ENCODE measurements at places on chromosomes 13 and 19.

GRCh38 chr19:45716359-45717130 is 14.2 kb downstream of the FBXO46 start:
- no peak for DNase-seq

GRCh38 chr13:20980899-20981298 is 78.4 kb upstream of the XPO4 start:
- no peak for DNase-seq

GRCh38 chr19:47518139-47518538 is 3.3 kb upstream of the NAPA start:
- DNase-seq = no peak

DNA sequence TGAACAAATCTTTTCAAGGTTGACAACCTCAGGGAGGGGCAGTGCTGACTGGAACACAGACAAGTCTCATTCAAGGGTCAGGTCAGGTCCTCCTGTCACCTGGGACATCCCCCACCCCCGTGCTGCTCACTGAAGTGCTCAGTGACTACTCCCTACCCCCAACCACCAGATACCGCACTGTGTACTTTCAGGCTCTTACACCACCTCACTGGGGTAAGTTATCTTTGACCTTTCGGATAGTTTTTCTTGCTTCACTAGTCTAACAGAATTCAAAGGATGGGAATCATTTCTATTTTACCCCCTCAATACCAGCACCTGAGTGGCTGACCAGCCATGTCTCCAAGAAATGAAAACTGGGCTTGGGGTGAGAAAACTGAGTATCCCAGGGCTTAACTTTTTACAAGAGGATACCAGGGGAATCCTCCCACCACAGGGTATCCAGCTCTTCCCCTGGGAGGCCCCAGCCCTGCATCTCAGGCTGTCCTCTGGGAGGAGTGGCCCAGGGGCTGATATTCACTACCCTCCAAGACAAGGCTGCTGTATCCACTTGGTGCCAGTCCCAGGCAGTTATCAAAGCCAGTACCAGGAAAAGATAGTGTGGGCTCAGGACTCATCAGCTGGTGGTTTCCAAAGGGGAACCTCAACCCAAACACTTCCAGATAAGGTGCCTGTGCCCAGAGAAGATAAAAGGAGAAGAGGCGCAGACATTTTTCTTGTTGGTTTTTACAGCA is 2.1 kb downstream of the ZNF563 start:
- DNase-seq = peak; percentile 42

GRCh38 chr19:55071129-55071502 is 4.6 kb upstream of the EPS8L1 start:
- DNase-seq = no peak

DNA sequence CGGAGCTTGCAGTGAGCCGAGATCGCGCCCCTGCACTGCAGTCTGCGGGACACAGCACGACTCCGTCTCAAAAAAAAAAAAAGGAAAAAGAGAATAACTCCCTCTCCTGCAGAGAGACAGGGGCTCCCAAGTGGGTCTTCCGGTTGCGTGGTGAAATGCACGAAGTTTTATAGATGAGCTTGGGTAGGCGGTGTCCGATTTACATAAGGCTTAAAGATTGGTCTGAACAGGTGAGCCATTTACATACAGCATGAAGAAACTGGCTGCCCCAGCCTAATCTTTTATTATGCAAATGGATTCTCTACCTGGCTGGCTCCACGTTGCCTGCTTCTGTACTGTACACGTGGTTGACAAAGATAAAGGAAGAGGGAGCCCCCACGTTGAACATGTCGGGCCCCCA is 19.5 kb downstream of the ADGRE2 start:
- no peak for DNase-seq

- DNase-seq = no peak
Observed at GRCh38 chr19:48290401-48290770, 20.5 kb downstream of the ZNF114 start.

DNA sequence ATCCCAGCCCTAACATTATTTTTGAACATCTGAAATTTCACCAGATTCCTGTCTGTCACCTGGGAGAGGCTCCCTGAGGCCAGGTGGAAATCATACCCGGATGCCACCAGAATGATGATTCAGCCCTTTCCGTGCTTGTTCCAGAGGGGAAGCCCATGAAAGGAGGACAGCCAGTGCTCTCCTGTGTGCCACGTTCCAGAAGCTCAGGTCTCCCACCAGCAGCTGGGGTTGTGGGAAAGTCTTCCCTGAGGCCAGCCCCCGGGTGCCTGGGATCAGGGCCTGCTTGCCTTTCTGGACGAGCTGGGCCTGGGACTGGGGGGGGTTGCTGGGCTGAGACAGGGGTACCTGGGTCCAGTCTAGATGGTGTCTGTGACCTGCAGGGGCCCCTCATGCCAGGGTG is 25.5 kb upstream of the IGFL1 start:
- DNase-seq = no peak

DNA sequence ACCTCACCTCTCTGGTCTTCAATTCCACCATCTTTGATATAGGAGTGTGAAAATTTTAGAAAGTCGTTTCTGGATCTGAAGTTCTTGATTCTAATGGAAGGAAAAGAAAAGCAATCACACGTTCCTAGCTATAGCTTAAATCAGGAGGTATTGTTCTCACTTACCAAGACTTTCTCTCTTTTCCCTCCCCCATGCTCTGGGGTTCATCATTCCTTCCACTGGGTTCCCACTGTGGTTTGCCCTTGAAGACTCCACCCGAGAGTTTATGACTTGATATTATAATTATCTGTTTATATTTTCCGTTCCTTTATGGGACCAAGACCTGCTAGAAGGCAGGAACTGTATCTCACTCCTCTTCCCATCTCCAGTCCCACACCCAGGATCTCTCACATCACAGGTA is 76.6 kb downstream of the AKAP11 start:
- DNase-seq = no peak

DNA sequence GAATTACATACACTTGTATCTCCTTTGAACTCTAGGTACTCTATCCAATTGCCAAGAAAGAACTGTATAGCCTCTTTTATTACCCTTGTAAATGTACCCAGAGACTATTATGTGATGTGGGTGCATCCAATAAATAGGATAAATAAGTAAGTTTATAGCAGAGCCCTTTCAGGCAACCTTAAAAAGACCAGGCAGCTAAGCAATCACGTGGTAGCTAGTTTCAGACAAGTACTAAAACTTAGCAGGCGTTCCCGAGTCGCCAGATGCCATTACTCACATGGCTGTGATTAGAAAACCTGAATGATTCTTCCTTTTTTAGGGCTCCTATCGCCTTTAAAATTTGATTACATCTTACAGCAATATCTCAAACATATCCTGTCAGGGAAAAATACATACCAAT is 1303.0 kb downstream of the EFNB2 start:
- no peak for DNase-seq

DNA sequence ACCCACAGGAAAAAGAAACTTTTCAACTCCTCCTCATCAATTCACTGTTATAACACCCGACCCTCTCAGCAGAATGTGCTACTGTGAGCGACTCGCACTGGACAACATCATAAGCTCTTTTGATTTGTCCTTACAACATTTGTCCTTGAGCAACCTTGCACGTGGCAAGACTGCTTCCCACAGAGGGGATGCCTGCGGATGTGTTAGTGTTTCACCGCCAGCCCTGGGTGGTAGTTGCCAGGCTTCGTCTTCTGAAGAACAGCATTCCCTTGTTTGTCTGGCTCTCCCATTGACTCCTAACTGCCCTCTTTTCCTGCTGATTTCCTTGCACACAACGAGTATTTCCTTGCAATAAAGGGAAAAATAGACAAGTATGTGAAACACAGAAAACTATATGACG is 111.4 kb upstream of the SLC7A1 start:
- no peak for DNase-seq

GRCh38 chr19:5170329-5170745 is 170.3 kb downstream of the PTPRS start:
- DNase-seq = peak; percentile 35

- no peak for DNase-seq
Observed at GRCh38 chr13:28423010-28423409, 71.9 kb downstream of the FLT1 start.

- DNase-seq = no peak
Observed at GRCh38 chr19:13057744-13058143, 44.9 kb downstream of the LYL1 start.

DNA sequence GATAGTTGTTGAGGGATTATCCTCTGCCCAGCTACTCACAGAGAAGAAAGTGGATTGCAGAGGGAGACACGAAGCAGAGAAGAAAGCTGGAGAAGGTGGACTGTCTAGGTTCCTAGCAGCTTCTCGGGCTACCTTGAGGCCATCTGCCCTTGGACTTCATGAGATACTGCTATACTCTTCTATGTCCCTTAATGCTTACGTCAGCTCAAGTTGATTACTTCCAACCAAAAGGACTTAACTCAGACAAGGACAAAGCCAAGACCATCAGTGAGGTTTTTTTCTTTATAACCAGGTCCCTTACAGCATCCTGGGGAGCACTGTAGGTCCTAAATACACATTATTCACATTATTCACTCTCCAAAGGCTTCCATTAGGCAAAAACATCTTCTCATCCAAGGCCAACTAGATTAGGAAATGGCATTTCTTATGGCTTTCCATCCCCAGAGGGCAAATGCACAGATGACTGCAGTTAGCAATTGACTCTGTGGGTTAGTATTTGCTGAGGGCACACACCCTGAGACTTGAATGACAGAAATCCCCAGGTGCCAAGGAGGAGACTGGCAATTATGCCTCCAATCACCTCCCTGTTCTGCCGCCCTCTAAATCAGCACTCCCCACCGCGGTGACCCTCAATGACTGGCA is 4.1 kb upstream of the UBE2L5 start:
- no peak for DNase-seq

DNA sequence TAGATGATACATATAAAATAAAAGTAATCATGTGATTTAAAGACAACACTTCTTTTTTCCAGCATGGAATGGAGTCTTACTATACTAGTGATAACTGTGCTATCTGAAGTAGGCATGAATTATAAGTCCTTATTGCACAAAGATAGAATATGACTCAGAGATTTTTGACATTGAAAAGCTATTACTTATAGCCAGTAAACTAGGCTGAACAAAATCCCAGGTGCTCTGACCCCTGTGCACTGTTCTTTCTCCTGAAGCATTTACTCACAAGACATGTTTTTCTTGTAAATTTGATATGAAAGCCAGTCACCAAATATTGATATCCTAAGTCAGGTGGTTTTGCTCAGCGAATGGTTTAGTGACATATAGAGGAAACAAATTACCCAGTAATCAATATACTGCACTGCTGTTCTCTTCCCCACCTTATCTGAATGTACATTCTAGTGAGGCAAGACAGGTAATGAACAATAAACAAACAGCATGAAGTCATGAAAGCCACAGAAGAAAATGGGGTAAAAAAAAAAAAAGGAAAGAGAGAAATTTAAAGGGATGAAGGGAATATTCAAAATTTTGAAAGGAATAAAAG is 1567.0 kb upstream of the SPRY2 start:
- DNase-seq = no peak

GRCh38 chr13:27526516-27526915 is 76.2 kb upstream of the MTIF3 start:
- DNase-seq = no peak

- DNase-seq = no peak
Observed at GRCh38 chr13:62781866-62782265, 1366.2 kb upstream of the PCDH20 start.

DNA sequence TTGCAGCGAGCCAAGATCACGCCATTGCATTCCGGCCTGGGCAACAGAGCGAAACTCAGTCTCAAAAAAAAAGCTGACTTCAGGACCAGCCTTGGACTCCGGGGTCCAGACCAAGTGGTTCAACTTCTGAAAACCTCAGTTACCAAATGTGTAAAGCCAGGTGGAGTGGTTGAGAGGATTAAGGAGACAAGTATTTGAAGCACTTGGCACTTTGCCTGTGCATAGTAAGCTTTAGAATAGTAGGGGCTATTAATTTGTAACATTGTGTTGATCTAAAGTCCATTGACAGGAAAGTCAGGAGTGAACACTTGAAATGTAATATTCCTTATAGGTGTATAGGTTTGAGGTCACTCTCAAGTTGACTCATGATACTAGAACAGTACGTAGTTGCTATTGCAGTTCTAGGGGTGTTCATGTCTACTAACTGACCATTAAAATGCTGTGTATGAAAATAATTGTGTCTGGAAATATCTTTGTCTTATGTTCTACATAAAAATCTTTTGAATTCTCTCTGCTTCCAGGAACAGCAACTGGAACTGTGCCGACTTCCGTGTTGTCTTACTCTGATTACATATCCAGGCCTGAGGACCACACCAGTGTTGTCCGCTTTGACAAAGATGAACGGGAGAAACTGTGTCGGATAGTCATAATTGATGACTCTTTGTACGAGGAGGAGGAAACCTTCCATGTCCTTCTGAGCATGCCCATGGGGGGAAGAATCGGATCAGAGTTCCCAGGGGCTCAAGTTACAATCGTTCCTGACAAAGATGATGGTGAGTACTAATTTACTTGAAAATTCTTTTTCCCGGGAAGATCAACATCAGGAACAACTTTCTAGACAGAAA is 97.4 kb downstream of the FREM2 start:
- DNase-seq = no peak

GRCh38 chr13:104196611-104197010 is 1130.4 kb upstream of the SLC10A2 start:
- no peak for DNase-seq

- DNase-seq = no peak
Observed at GRCh38 chr19:44662691-44663385, 8.4 kb upstream of the CEACAM19 start.

- DNase-seq = no peak
Observed at GRCh38 chr13:19345158-19345557, 163.5 kb upstream of the TUBA3C start.

GRCh38 chr13:71864094-71864985 is 2.7 kb downstream of the DACH1 start:
- DNase-seq = peak; percentile 40

DNA sequence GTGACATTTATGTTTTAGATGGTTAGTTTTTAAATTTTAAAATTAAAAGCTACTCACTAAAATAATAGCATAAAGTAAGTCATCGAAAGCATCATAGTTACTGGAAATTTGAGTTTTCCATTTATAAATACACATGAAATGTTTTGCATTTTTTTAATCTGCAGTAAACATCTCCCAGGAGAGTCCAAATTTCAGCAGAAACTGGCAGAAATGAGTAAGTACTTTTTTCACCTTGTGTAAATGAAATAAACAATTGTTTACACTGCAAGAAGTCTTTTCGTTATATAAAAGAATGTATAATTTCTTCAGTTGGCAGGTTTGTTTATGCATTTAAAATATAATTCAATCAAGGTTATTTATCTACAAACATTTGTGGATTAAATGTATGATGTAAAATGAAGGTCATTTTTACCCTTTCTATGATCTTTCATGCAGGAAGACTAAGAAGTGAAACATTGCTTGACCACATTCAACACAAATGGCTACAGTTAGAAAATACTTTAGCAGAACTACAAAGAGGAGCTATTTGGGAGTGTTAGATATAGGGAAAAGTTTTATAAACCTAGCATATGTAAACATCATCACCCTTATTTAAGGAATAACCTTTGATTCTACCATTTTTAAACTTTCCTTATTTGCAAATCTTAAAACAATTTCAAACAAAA is 55.6 kb downstream of the RCBTB2 start:
- DNase-seq = no peak

DNA sequence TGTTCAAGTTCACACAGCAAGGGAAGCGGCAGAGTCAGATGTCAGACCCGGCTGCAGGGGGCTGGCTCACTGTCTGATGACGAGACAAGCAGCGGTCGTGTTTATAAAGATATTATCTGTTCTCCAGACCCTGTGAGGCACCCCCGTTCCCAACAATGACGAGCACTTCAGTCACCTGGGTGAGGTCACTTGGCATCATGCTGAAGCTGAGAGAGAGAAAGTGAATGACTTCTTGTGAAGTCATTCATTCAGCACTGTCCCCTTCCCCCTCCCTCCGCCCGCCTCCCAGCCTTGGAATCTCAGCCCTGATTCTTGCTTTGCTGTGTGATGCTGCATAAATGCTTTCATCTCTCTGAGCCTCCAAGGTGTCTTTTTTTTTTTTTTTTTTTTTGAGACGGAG is 4.9 kb upstream of the LYPD3 start:
- DNase-seq = peak; percentile 91
